ENCODE measurements at places on chromosomes 6 and 20.

- DNase-seq: peak; percentile 82
Measured at GRCh38 chr6:130322673-130323268, 43.0 kb upstream of the TMEM200A start.

DNA sequence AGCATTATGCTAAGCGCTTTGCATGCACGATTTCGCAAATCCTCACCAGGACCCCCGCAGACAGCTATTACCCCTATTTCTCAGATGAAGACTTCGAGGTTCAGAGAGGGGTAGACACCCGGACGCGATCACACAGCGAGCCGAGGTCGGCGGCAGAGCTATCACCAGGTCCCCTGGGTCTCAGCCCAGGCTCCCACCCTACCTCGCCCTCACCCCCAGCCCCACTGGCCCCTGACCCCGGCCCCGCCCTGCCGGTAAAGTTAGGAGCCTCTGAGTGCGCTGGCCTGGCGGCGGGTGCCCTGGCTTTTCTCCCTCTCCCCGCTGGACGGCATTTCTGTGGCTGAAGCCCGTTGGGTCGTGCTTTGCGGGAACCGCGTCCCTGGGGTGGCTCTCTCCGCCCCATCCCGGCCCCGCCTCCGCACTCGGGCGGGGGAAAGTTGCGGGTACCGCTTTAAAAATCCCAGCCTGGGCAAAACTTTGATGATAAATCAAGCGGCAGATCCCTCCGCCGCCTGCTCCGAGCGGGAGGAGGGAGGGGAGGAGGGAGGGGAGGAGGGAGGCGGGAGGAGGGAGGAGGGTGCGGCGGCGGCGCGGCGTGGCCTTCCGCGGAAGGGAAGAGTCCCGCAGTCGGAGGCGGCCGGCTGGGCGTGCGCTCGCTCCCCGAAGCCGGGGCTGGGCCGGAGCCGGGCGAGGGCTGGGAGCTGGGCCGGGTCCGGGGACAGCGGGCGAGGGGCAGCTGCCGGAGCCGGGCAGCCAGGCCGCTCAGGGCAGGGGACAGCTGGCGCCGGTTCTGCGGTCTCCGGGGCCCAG lies at the start of gene VSTM2L:
Gene VSTM2L (plus strand): TSS at position 624 of the 810 bp plus-strand sequence. CDS start 224 bp downstream, outside the sequence.
- DNase-seq: no peak

DNA sequence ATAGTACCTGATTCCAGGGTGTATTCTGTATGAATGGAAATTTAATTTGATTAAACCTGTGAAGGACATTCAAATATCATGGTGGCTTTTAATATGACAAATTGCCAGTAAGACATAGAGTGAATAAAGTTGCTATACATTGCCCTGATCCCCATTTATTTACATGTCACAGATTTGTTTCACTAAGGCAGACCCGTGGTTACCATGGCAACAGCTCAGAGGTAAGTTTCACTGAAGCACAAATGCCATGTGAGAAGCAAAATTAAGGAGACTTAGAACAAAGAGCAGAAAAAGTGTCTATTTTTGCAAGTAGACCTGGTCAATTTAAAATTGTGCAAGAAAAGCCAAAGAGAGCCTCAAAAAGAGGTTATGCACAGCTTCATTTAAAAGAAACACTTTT lies 63.7 kb downstream of the PXDC1 start:
- no peak for DNase-seq

GRCh38 chr6:2695454-2696095 lies 55.1 kb downstream of the MYLK4 start:
- no peak for DNase-seq

GRCh38 chr6:34334796-34335416 lies 57.6 kb downstream of the NUDT3 start:
- DNase-seq: no peak

All from activated effector memory CD4-positive, alpha-beta T cell treated with anti-CD3 and anti-CD28 coated beads, Interleukin-2, amount 50 U/mL, for 16 hours (primary cell).